GM12878 (cell line): ENCODE measurements at places on chromosomes 3 and 15. TPM values are rescaled to one million over a fixed set of nuclear protein-coding genes. Genes with fewer than 3 reads are reported as not detected.

- DNase-seq = no peak
- H3K4me1 ChIP-seq = peaks cover 4% of the 10 kb centered on the region
- peaks cover 1% of the 10 kb centered on the region for H3K27me3 ChIP-seq
- H3K36me3 ChIP-seq = no peaks in the 10 kb centered on the region
Measured at GRCh38 chr3:136120373-136121348, 75.5 kb downstream of the MSL2 start.

GRCh38 chr15:51536965-51537574, 85.5 kb downstream of the DMXL2 start:
- no peaks in the 10 kb centered on the region for H3K4me1 ChIP-seq
- no peaks in the 10 kb centered on the region for H3K36me3 ChIP-seq
- no peaks in the 10 kb centered on the region for H3K27me3 ChIP-seq

DNA sequence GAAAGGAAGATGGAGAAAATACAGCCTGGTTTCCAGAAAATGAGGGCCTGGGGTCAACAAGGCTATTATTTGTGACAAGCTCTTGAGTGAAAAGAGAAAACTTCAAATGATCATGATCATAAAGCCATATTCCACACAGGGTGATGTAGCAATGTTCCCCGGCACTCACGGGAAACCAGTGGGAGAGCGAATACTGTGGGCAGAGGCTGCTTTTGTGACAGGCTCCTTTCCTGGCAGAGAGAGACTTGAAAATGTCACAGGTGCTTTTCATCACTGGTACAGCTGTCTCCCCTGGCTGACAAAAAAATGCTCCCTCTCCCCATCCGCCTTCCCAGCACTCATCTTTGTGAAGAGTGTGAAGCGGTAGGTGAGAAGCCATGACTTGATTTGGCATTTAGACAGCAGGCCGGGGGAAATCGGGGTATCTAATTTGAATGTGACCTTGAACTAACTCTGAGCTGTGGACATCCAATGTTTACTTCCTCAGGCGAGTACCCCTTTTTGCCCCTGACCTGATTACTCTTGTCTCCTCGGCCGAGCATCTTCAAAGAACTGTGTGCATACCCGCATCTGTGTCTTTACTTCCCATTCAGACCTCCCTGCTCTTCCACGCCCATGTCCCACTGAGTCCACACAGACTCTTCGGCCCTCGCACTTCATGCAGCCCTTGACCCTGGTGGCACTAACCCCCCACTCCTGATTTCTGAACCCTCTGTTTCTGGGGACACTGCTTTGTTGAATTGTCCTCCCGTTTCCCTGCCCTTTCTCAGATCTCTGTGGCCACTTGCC, 23.2 kb downstream of the CA12 start:
- DNase-seq = no peak
- H3K27me3 ChIP-seq = peaks cover 1% of the 10 kb centered on the region; the same call in 1 of the 2 replicates
- peaks cover 5% of the 10 kb centered on the region; the same call in 1 of the 2 replicates for H3K4me1 ChIP-seq

GRCh38 chr15:63372018-63372705, 9.5 kb downstream of the CA12 start:
- no peak for DNase-seq
- no peak overlapping the region for H3K4me3 ChIP-seq
- no peaks in the 10 kb centered on the region for H3K27me3 ChIP-seq
- no peaks in the 10 kb centered on the region for H3K4me1 ChIP-seq

DNA sequence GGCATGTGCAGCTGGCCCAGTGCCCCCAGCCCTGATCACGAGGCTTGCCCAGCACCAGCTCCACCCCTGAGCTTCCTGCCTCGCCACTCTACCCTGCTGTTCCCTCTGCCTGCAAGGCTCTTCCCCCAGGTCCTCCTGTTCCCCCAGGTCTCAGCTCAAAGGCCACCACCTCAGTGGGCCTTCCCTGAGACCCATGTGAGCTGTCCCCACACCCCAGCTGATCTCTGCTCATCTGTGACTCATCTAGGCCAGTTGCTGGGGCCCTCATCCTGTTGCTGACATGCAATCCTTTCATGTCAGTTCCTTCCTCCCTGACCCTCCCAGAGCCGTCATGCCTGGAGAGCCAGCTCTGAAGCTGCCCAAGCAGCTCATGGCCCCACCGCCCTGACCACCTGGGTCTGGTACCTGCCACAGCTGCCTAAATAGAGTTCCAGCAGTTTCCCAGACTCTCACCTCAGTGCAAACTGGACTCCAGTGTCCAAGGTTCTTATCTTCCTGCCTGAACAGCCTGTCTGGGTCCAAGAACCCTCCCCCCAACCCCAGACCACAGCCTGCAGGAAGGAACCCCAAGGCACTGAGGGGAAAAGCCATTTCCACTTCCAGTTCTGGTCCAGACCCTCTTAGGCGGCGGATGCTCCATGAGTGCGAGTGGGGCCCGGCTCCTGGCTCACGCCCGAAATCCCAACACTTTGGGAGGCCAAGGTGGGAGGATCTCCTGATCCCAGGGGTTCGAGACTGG, 116.6 kb upstream of the IQSEC1 start:
- H3K4me3 ChIP-seq = no peak overlapping the region
- H3K36me3 ChIP-seq = no peaks in the 10 kb centered on the region
- H3K27me3 ChIP-seq = peaks cover 3% of the 10 kb centered on the region

DNA sequence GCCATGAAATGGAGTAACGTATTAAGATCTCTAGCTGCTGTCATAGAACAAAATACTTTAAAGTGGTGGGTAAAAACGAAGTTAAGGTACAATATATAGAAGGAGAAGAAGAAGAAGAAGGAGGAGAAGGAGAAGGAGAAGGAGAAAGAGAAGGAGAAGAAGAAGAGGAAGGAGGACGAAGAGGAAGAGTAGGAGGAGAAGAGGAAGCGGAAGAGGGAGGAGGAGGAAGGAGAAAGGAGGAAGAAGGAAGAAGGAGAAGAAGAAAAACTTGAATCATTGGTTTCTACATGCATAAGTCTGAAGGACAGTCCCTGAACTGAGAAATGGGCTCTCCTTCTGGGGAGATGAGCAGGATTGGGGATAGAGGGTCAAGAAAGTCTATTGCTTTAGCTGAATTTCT, 22.4 kb downstream of the WWTR1 start:
- H3K27me3 ChIP-seq = no peaks in the 10 kb centered on the region
- no peaks in the 10 kb centered on the region; the same call in none of the 2 replicates for H3K4me1 ChIP-seq
- no peak overlapping the region for H3K4me3 ChIP-seq
- no peak overlapping the region for H3K27ac ChIP-seq
- peaks cover 6% of the 10 kb centered on the region for H3K36me3 ChIP-seq

DNA sequence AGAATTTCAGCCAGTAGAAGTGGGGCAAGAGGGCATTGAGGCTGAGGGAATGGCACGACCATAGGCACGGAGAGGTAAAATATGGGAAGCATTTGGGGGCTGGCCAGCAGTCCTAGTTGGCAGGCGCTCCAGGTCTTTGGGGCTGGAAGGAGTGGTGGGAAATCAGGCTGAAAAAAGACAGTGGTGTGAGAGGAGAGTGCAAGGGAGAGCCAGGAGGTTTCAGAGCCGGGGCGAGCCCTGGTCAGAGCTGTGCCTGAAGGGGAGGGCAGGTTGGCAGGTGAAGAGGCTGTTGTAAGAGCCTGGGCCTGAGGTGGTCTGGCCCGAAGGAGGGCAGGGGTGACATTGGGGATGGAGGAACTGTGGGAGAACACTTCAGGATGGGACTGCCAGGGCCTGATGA, 1.6 kb upstream of the IDH3A start:
- peaks cover 13% of the 10 kb centered on the region for H3K4me1 ChIP-seq
- no peaks in the 10 kb centered on the region for H3K27me3 ChIP-seq
- H3K36me3 ChIP-seq = no peaks in the 10 kb centered on the region
- no peak overlapping the region for H3K4me3 ChIP-seq

The RCCD1 gene
- 23.5 and 25.6 TPM in 2 replicates for total RNA-seq

DNA sequence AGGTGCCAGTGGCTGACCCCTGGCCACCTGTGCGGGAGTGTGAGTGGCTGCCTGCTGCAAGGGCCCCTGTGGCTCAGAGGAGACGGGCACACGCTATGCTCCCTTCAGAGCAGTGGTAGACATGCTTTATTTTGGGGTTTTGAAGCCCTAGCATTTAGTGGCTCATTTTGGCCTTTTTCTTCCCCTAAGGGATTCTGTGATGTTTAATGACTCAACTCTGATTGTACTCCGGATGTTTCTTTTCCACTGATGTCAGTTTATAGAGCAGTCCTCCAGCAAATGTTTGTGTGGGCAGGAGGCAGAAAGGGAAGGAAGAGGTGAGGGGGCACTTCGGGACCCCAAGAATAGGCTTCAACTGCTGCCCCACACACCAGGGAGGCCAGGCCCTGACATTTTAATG, 288.9 kb upstream of the C2CD4B start:
- no peak overlapping the region for H3K27ac ChIP-seq
- H3K36me3 ChIP-seq = no peaks in the 10 kb centered on the region
- 0 out of 2 replicates have a peak, but pooled peaks cover 2% of the 10 kb centered on the region for H3K27me3 ChIP-seq

- no peaks in the 10 kb centered on the region; the same call in 1 of the 2 replicates for H3K27me3 ChIP-seq
- H3K36me3 ChIP-seq = no peaks in the 10 kb centered on the region
- no peak overlapping the region for H3K4me3 ChIP-seq
- H3K4me1 ChIP-seq = no peaks in the 10 kb centered on the region
- no peak overlapping the region for H3K27ac ChIP-seq
- no peak for DNase-seq
Measured at GRCh38 chr3:30401971-30402370, 204.4 kb upstream of the TGFBR2 start.

- no peaks in the 10 kb centered on the region for H3K27me3 ChIP-seq
- no peak for DNase-seq
- H3K27ac ChIP-seq = no peak overlapping the region
- H3K36me3 ChIP-seq = no peaks in the 10 kb centered on the region
- no peak overlapping the region for H3K4me3 ChIP-seq
- peaks cover 15% of the 10 kb centered on the region for H3K4me1 ChIP-seq
Measured at GRCh38 chr3:180274536-180274935, 237.8 kb upstream of the PEX5L start.

GRCh38 chr3:11558002-11558401, 85.7 kb downstream of the VGLL4 start:
- no peak overlapping the region for H3K27ac ChIP-seq
- H3K36me3 ChIP-seq = peaks cover 39% of the 10 kb centered on the region
- H3K27me3 ChIP-seq = no peaks in the 10 kb centered on the region
- no peaks in the 10 kb centered on the region for H3K4me1 ChIP-seq
- no peak for DNase-seq

- no peak overlapping the region for H3K27ac ChIP-seq
- H3K36me3 ChIP-seq = no peaks in the 10 kb centered on the region
- DNase-seq = no peak
- H3K4me3 ChIP-seq = no peak overlapping the region
Measured at GRCh38 chr3:24828011-24828410, 333.4 kb upstream of the THRB start.

- no peaks in the 10 kb centered on the region for H3K36me3 ChIP-seq
- no peak overlapping the region for H3K4me3 ChIP-seq
- H3K4me1 ChIP-seq = no peaks in the 10 kb centered on the region
- H3K27me3 ChIP-seq = no peaks in the 10 kb centered on the region
- DNase-seq = no peak
Measured at GRCh38 chr15:25676070-25676469, 187.1 kb downstream of the ATP10A start.

DNA sequence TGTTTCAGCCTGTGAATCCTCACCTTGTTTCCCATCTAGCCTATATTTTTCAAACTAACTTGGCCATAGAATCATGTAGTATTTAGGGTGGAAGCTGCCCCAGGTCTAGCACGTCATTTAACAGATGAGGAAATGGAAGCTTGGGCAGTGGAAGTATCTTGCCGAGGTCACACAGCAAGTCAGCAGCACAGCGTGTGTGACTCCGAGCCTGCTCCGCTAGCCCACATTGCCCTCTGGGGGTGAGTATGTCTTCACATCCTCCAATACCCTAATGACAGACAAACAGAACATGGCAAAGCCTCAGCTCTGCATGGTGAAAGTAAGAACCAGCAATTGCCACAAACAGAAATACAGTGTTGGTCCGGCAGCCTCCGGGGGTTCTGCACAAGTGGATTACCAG, 2.2 kb upstream of the CCR5 start:
- DNase-seq = peak; percentile 70
- no peak overlapping the region for H3K4me3 ChIP-seq
- no peak overlapping the region for H3K27ac ChIP-seq
- H3K36me3 ChIP-seq = no peaks in the 10 kb centered on the region
- H3K4me1 ChIP-seq = peaks cover 14% of the 10 kb centered on the region
- H3K27me3 ChIP-seq = no peaks in the 10 kb centered on the region

- H3K36me3 ChIP-seq = no peaks in the 10 kb centered on the region
- H3K4me3 ChIP-seq = no peak overlapping the region
- peaks cover 7% of the 10 kb centered on the region for H3K4me1 ChIP-seq
- no peaks in the 10 kb centered on the region for H3K27me3 ChIP-seq
- H3K27ac ChIP-seq = no peak overlapping the region
Measured at GRCh38 chr15:75178938-75179745, 22.5 kb upstream of the C15orf39 start.

DNA sequence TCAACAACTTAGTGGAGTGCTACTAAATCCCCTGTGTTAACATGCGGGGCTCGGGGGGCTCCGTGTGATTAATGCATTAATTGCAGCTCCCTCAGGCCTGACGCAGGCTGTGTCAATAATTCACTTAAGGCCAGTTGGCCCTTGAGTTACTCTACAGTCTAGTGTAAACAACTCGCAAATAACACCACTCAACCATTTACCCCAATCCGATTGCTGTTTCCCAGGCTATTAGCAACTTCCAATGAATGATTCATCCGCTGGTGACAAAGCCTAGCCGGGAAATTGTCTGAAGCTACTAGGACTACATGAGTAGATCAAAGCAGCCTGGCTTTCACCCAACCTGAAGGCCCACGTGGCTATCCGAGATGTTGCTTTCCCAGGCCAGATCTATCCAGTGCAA, 121.3 kb upstream of the SOX14 start:
- H3K4me3 ChIP-seq = no peak overlapping the region
- H3K27ac ChIP-seq = no peak overlapping the region
- H3K27me3 ChIP-seq = no peaks in the 10 kb centered on the region; the same call in 1 of the 2 replicates
- no peaks in the 10 kb centered on the region for H3K36me3 ChIP-seq

DNA sequence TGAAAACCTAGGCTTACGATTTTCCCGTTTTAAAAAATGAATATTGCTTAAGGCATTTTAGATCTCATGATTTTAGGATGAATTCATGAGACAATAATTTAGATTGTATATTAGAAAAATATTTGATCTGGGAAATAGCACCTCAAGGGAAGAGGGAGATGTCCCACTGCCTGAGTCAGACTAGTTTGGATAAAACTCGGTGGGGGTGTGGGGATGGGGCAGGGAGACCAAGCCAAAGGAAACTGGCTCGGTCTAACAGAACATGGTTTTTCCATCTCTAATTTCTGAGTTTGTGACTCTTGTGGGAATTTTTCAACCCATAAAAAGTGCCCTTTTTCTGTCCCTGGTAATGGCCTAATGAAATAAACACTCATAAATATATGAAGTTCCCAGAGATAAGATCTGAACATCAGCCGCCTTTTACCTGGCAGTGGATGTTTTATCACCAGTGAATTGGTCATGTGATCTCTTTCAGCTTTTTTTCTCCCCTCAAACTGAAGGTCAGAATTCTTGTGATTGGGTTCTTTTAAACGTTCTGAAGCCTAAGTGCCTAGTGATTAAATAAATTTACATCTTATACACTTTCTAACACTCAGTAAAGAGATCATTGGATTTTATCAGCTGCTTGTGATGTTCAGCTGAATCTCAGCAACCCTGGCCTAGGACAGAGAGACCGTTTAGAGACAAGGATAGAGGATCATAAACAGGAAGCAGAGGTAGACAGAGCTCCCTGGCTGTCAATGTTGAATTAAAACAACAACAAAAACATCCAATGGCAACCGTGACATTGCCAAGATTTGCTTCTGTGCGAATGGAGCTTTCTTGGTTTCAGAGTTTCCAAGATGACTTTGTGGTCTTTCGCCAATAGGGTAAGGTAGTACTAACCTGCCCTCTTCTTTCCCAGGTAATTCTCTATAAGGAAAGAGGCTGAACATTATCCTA, 1038.2 kb downstream of the MCTP2 start:
- no peak for DNase-seq
- H3K27ac ChIP-seq = no peak overlapping the region
- H3K4me1 ChIP-seq = no peaks in the 10 kb centered on the region
- H3K4me3 ChIP-seq = no peak overlapping the region
- H3K36me3 ChIP-seq = no peaks in the 10 kb centered on the region
- no peaks in the 10 kb centered on the region for H3K27me3 ChIP-seq
